ENCODE measurements at places on chromosomes 2 and 18. TPM values are rescaled to one million over a fixed set of nuclear protein-coding genes. Genes with fewer than 3 reads are reported as not detected.

Gene DQX1
- total RNA-seq = 0.33 TPM

Gene GYPC
- total RNA-seq = 123 TPM

Gene ATOH8
- total RNA-seq = not detected

Gene GPR75
- 0.36 TPM for total RNA-seq

Gene CRYGD
- not detected for total RNA-seq

Gene HRH4
- 0.43 TPM for total RNA-seq

Gene SEH1L
- total RNA-seq = 92.5 TPM

Gene SEMA4C
- total RNA-seq = 18.8 TPM

Gene BCL11A
- total RNA-seq = not detected

Gene GPR45
- not detected for total RNA-seq

GRCh38 chr2:32820088-32820487, 126.7 kb upstream of the LTBP1 start:
- DNase-seq = no peak

DNA sequence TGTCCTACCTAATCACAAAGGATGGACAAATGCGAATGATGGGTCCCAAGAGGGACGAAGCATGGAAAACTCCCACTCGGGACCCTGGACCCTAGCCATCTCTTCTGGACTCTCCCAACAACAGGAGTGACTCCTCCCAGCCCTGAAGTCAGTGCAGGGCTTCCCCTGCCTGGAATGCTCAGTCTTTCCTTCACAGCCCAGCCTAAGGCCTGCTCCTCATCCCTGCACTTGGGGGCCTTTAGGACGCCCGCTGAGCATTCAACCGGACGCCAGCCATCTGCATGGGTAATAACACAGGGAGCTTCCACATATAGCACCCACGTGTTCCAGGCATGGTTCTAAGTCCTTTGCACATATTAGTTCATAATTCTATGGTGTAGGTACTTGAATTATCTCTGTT, 237.5 kb downstream of the KLHL29 start:
- no peak for DNase-seq

DNA sequence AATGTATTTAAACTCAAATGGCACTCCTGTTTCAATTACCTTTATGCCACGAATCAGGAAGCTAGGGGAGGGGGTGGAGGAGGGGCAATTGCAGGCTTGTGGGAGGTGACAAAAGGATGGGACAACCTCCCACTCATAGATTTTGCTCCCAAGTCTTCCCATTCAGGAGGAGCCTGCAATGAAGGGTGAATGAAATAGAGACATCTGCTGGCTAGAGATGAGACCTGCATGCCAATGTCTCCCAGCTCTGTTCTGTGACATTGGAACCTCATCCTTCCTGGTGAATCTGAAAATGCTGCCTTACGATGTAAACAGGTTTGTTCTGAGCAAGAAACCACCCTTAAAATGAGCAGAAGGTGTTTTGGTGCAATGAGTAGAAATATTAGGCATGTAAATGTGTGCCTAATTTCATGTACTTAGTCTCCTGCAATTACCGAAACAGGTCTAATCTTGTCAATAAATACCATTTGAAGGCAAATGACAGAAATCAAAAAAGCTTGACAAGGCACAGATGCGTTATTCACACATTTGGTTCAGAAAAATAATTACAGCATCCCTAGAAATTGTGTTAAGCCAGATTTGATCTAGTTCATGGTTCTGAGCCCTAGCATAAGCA, 2.7 kb upstream of the PID1 start:
- no peak for DNase-seq

- peak; percentile 15 for DNase-seq
Observed at GRCh38 chr2:29016504-29016903, 35.4 kb downstream of the TOGARAM2 start.

DNA sequence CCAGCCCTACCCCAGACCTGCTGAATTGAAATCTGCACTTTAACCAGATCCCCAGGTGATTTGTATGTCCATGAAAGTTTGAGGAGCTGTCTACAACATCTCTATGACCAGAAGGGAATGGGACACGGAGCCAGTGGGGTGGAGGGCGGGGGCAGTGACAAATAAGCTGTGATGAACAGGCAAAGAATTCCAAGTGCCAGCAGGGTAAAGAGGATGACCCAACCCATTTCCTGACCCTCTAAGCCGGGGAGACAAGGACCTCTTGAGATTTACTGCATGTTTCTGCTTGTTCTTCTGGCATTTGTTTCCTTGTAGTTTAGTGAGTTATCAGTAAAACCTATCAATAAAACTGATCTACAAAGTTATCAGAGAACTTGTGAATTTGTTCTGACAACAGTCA, 8.7 kb downstream of the TET3 start:
- no peak for DNase-seq

GRCh38 chr2:23793476-23793875, 133.4 kb downstream of the ATAD2B start:
- DNase-seq = no peak

GRCh38 chr2:181553244-181553643, 96.1 kb downstream of the ITGA4 start:
- DNase-seq = no peak

GRCh38 chr2:207692206-207693065, 19.0 kb upstream of the CCNYL1 start:
- DNase-seq = peak; percentile 54

GRCh38 chr2:76446872-76447271, 736.2 kb upstream of the GCFC2 start:
- no peak for DNase-seq

- DNase-seq = no peak
Observed at GRCh38 chr2:133986881-133987795, 266.7 kb upstream of the MGAT5 start.

DNA sequence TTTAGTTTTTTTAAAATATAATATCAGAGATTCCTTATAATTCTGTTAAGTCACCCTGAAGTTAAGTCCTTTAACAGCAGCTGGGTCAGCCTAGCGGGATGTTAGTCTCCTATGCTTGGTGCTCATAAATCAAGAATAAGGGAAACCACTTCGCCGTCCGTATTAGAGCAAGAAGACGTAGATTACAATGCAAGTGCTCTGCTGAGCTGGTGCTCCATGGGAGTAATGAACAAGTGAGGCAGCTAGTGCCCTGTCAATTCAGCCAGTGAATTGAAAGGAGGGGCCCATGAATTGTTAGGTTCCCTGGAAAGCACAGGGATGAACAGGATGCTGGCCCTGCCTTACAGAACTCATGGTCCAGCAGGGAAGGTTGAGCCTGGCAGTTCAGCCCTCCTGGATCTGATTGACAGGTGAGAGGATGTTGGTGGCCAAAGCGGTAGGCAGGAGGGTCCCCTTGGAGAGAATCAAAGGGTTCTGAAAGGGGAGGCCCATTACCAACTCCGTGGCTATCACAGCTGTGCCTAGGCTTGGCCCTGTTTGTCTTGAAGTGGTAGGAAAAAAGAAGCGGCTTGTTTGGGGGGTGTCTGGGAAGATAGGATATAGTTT, 30.8 kb downstream of the PLB1 start:
- DNase-seq = no peak

- DNase-seq = no peak
Observed at GRCh38 chr2:85828725-85829124, 60.1 kb downstream of the ST3GAL5 start.

- DNase-seq = no peak
Observed at GRCh38 chr2:8089596-8089995, 592.3 kb upstream of the ID2 start.

GRCh38 chr2:68172990-68173700, 15.5 kb downstream of the PNO1 start:
- no peak for DNase-seq

DNA sequence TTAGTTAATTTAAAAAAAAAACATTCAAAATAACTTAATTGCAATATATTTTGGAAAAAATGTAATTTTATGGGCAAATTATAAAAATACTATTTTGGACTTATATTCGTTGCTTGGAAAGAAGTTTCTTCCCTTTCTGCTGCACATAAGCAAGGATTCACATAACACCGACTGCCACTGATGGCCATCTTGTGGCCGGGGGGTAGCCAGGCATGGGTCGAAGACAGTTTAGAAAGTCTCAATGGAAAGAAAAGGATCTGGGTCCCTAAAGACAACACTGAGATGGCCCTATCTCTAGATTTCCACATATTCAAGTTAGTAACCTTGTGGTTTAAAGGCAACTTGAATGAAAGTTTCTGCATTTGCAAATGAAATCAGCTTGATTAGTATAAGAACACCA, 318.6 kb downstream of the AKAIN1 start:
- DNase-seq = no peak

All from activated CD4-positive, alpha-beta memory T cell treated with anti-CD3 and anti-CD28 coated beads for 36 hours (primary cell).